ENCODE measurements at places on chromosomes 16 and 17. TPM values are rescaled to one million over a fixed set of nuclear protein-coding genes. Genes with fewer than 3 reads are reported as not detected.

GRCh38 chr17:69828087-69828486, 246.9 kb upstream of the KCNJ16 start:
- H3K4me3 ChIP-seq, result no peak overlapping the region
- no peak for DNase-seq
- no peaks in the 10 kb centered on the region for H3K4me1 ChIP-seq
- H3K27me3 ChIP-seq, result no peaks in the 10 kb centered on the region

DNA sequence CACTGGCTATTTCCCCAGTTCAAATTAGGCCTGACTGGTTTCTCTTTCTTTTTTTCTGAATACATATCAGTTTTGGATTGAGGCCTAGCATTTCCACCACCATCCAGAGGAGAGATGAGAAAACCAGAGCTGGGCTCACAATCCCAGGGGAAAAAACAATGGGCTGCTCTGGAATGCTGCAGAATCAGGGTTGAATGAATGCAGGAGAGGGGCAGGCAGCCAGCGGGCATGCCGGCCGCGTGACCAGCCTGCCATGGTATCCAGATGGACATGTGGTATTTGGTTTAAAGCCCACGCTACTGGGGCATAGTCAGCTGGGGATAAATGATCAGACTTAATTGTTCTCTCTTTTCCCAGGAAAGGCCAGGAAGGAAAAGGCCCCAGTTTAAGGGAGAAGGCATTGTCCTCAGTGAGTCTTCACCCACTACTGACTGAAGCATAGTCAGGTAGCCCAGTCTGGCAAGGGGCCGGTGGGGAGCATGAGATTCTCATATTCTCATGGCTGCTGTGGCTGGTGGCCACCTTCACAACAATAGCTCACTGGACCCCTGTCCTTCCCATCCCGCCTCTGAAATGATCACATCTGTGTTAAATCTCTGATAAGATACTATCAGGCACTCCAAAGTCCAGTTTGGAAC, 38.7 kb upstream of the RHOT1 start:
- H3K4me1 ChIP-seq, result peaks cover 2% of the 10 kb centered on the region
- peaks cover 8% of the 10 kb centered on the region for H3K27me3 ChIP-seq
- no peak for DNase-seq

DNA sequence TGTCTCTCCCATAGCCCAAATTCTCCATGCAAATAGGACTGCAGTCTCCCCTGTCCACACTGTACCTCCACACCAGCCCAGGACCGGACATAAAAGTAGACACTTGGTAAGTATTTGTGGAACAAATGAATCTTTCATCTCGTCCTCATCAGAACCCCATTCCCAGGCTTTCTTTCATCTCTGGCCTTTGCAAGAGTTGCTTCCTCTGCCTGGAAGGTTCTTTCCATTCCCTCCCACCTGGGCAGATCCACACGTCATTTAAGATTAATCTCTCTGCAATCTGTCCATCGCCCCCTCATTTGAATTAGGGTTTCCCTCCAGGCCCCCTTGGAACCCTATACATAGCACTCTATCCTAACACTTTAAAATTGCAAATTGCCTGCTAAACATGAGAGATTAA, 3.9 kb upstream of the NXPH3 start:
- no peak for DNase-seq
- H3K4me1 ChIP-seq, result peaks cover 1% of the 10 kb centered on the region
- no peak overlapping the region for H3K27ac ChIP-seq
- no peaks in the 10 kb centered on the region for H3K36me3 ChIP-seq
- no peak overlapping the region for H3K4me3 ChIP-seq

- H3K27ac ChIP-seq, result no peak overlapping the region
- H3K27me3 ChIP-seq, result no peaks in the 10 kb centered on the region
- H3K36me3 ChIP-seq, result peaks cover 19% of the 10 kb centered on the region
Measured at GRCh38 chr16:67881621-67882161, 3.0 kb upstream of the NRN1L start.

- peaks cover 11% of the 10 kb centered on the region for H3K4me1 ChIP-seq
- H3K36me3 ChIP-seq, result no peaks in the 10 kb centered on the region
- H3K4me3 ChIP-seq, result no peak overlapping the region
- no peak for DNase-seq
- no peak overlapping the region for H3K27ac ChIP-seq
Measured at GRCh38 chr16:86296256-86296655, 214.1 kb upstream of the FOXF1 start.

NUFIP2 gene
- total RNA-seq, result 50.8 TPM

NRN1L gene
- total RNA-seq, result not detected

TRPV3 gene
- 2.7 TPM for total RNA-seq

All from progenitor cell of endocrine pancreas (in vitro differentiated cells).